ENCODE measurements at places on chromosomes 6 and 20.

- no peak for DNase-seq
Observed at GRCh38 chr20:49591217-49591865, 23.4 kb upstream of the PTGIS start.

DNA sequence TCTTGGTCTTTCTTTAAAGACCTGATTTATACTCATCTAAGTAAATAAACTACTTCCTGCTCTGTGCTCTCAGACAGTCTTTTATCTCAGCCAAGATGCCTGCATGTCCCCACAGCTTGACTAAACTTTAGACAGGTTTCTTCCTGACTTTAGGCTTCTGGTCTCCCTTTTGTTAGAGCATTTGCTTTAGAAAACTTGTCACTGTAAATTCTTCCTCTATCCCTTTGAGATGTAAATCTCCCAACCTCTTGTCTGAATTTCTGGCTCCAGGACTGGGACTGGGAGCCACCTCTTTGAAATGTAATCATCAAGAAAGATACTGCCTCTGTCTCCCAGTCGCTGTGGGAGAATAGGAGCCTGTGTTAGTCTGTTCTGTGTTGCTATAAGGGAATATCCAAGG, 739.9 kb downstream of the C6orf118 start:
- no peak for DNase-seq

DNA sequence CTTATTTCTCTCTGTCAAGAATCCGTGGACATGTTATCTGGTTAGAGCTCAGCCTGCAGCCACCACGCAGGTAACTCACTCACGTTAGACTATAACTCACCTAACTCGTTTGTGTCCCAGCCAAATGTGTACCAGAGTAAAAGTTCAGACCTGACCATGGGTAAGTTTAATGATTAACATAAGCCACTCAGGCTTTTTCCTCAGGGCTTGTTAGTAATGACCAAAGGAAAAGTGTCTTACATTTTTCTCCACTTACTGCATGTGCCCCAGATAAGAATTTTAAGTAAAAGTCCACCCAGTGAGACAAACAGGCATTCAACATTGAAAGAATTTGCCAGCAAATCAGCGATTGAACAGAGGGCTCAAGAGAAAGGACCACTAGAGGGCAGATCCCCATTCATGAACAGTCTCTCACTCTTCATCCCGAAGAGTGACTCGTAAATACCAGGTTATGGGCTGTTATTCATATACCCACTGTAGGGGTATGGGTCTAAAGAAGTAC, at the start of gene PKHD1:
Gene PKHD1 (minus strand): TSS at position 116 of the 502 bp plus-strand sequence. CDS start 2,680 bp downstream, outside the sequence.
- no peak for DNase-seq

- no peak for DNase-seq
Observed at GRCh38 chr6:46815130-46815529, 21.9 kb downstream of the MEP1A start.

GRCh38 chr20:13183005-13183404, 38.1 kb upstream of the ISM1 start:
- DNase-seq = no peak

- DNase-seq = no peak
Observed at GRCh38 chr20:13571662-13572061, 67.1 kb downstream of the TASP1 start.

DNA sequence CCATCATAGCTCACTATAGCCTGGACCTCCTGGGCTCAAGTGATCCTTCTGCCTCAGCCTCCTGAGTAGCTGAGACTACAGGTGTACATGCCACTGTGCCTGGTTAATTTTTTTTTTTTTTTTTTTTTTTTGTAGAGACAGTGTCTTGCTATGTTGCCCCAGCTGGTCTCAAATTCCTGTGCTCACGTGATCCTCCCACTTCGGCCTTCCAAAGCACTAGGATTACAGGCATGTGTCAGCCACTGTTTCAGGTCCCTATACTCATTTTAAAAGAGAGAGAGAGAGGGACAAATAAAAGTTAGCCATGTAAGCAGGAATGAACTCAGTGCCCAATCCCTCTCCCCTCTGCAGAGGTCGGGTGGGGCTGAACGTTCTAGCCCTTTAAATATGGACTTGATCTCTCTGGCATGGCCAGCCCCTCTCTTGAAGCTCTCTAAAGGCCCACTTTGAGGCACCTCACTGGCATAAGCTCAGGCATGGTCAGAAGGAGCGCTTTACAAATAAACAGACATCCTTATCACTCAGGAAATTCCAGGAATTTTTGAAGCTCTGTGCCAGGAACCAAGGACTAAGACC, 9.0 kb upstream of the SERPINB1 start:
- DNase-seq = no peak

DNA sequence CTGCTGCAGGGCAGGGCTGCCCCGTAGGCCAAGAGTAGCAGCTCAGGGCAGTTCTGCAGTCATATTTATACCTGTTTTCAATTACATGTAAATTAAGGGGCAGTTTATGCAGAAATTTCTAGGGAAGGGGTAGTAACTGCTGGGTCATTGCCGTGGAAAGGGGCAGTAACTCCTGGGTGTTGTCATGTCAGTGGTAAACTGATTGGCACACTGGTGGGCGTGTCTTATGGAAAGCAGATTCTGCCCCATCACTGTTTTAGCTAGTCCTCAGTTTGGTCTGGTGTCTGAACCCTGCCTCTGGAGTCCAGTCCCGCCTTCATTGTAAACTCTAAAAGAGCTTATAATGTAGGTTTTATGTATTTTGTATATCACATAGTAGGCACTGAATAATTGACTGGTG, 22.1 kb downstream of the MAP3K4 start:
- no peak for DNase-seq

- DNase-seq = no peak
Observed at GRCh38 chr20:57807401-57808263, 97.8 kb upstream of the PMEPA1 start.

Data from stimulated activated CD4-positive, alpha-beta T cell treated with anti-CD3 and anti-CD28 coated beads, TNF-alpha, amount 100 ng/mL, for 24 hours (primary cell).